H7 (cell line): ENCODE measurements at places on chromosomes 7 and 10.
A peak's percentile ranks its signal among the peaks of the same experiment; 100 is the strongest.

GRCh38 chr10:24241536-24242040 lies 32.6 kb downstream of the KIAA1217 start:
- DNase-seq = no peak

GRCh38 chr7:1260244-1260635 lies 27.6 kb downstream of the UNCX start:
- no peak for DNase-seq

GRCh38 chr10:132713421-132714095 lies 72.4 kb downstream of the NKX6-2 start:
- peak; percentile 82 for DNase-seq

DNA sequence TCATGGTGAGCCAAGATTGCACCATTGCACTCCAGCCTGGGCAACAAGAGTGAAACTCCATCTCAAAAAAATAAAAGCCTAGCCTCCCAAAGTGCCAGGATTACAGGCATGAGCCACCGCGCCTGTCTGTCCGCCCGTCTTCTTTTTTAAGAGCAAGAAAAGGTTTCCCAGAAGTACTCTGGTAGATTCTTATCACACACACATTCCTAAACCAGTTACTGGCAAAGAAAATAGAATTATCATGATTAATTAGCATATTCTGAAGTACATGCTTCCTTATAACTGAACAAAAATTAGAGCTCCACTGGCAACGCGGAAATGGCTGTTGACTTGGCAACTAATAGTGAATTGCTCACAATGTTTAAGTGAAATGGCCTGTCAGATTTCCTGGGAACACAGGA lies 87.0 kb downstream of the ADK start:
- DNase-seq = no peak

- DNase-seq = peak; percentile 82
These were observed 23.4 kb upstream of the SHH start for GRCh38 chr7:155835446-155836215.

GRCh38 chr7:92916770-92917224 lies 80.4 kb upstream of the CDK6 start:
- no peak for DNase-seq

GRCh38 chr7:140261522-140261921 lies 84.7 kb upstream of the KDM7A start:
- no peak for DNase-seq

- no peak for DNase-seq
These were observed 13.0 kb upstream of the KCNIP2 start for GRCh38 chr10:101856626-101857025.

DNA sequence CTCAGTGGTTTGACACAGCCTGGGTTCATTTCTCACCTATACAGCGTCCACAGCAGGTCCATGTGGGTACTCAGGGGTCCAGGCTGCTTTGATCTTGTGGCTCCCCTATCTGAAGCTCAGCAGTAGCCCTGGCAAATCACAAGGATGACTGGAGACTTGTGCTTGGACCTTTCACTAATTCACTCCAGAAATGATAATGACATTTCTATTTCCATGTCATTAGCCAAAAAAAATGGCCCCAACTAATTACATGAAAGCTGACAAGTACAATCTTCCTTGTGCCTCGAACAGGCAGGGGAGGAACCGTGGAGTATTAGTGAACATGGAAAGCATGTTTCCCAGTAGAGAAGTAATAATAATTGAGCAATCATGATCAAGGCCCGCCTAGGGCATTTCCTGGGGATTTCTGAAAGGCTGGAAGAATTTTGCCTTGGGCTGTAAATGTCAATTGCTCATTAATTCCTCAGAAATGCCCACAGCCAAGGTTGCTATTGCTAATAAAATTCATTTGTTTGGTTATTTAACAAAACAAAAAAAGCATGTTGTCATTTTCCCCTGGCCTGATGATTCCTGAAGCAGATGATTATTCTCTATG lies 586.1 kb downstream of the SDK1 start:
- no peak for DNase-seq

- no peak for DNase-seq
These were observed 328.1 kb downstream of the LHFPL3 start for GRCh38 chr7:104656467-104656866.

- DNase-seq = no peak
These were observed 61.7 kb upstream of the PPIF start for GRCh38 chr10:79285315-79286197.

GRCh38 chr7:92231-92674 lies 100.1 kb upstream of the FAM20C start:
- DNase-seq = peak; percentile 59

DNA sequence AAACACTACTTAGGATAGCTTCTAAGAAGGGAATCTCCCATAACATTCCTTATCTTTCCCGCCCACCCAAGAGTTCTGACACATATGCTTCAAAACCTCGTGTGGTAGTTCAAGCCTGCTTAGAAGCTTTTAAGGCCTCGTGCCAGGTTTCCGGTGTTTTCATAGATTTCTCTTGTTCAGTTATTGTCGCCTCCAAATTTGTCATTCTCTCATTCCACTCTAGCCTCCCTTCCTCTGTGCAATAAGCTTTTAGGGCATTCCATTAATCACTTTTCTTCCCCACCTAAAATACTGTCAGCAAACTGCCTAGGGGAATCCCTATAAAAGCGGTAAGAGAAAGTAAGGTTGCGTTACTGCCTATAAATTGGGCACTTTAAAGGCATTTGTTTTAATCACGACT lies 718 bp upstream of the BPGM start:
- DNase-seq = no peak

- no peak for DNase-seq
These were observed 72.6 kb downstream of the JAZF1 start for GRCh38 chr7:28107960-28108359.

GRCh38 chr10:92799568-92799967 lies 48.8 kb upstream of the EXOC6 start:
- DNase-seq = no peak
